ENCODE measurements at places on chromosomes 12 and 14.

DNA sequence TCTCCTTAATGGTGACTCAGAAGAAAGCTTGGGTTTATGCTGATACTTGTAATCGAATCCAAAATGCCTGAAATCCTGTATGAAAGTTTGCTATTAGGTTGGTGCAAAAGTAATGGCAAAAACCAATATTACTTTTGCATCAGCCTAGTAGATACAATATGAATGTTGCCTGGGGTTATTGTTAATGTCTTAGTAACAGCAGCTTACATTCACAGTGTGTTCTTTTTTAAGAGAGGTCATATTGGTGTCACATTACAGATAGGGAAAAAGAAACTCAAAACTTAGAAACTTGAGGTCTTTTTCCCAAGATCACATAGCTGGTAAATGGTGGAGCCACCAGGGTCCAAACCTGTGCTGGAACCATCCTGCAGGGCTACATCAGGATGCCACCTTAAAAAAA, 25.2 kb downstream of the SRGAP1 start:
- no peak for DNase-seq

DNA sequence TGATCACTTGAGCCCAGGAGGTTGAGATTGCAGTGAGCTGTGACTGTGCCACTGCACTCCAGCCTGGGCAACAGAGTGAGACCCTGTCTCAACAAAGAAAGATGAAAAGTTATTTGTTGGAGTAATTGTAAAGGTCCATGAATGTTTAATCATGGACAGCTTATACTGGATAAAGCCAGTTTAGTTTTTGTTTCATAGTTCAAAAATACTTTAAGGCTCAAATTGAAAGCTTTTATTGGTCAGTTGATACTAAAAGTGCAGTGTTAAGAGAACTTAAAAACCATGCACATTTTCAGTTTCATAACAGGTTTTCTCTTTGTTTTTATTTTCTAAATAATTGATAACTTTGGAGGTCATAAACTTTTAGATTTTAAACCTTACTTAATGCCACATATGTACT, 108.4 kb downstream of the MON2 start:
- DNase-seq: no peak

DNA sequence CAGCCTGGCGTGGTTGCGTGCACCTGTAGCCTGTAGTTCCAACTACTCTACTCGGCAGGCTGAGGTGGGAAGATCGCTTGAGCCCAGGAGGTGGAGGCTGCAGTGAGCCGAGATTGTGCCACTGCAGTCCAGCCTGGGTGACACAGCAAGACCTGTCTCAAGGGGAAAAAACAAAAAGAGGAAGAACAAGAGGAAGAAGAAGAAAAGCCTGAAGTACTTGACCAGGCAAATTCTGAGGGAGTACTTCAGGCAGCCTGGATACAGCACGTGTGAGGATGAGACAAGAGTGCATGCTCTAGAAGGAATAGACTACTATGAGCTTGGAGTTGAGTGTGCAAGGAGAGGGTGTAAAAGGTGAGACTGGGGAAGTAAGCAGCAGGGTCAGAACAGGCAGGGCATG, 1.8 kb downstream of the GDF3 start:
- no peak for DNase-seq

DNA sequence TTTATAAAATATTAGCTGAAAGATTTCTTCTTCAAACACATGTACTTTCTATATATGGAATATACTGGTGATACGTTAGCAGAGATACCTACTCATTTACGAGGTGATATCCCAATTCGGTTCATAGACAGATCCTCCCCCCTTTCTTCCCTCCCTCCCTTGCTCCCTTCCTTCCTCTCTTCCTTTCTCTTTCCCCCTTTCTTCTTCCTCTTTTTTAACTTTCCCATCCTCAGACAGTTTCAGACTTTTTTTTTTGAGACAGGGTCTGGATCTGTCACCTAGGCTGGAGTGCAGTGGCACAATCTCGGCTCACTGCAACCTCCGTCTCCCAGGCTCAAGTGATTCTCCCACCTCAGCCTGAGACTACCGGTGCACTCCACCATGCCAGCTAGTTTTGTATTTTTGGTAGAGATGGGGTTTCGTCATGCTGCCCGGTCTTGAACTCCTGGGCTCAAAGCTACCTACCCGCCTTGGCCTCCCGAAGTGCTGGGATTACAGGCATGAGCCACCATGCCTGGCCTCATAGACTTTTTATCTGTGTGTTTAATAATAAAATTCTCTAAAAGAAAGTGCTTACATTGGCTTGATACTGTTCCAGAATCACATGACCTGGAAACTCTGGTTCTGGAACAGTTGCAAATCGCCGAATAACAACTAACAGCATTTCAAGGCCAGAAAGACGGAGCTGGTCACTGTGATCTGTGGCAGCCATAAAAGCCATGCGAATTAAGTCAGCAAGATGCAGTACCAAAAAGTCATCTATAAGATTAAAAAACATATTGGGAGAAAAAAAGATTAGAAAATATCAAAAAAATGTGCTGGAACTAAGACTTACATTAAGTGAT, 99.2 kb downstream of the HEATR5A start:
- DNase-seq: no peak

GRCh38 chr12:15597125-15597830, 191.9 kb downstream of the EPS8 start:
- DNase-seq: no peak

DNA sequence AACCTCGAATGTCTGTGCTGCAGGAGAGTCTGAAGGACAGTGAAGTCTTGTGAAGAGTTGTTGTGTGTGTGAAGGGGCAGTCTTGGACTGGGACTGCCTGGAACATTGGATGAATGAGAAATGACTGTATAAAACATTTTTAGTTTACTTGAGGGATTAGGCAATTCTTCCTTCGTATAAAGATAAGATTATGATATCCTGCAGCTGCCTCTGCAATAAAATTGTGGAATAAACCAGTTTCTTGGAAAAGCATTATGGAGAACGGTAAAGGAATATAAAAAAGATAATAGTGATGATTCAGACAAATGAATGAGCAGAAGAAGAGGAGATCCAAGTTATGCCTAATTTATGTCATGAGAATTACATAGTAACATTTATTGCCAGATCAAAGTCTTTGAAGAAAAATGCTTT, 30.9 kb upstream of the LUM start:
- DNase-seq: no peak

- no peak for DNase-seq
These were observed 86.7 kb downstream of the LRP6 start for GRCh38 chr12:12180136-12180535.

GRCh38 chr12:25715102-25715501, 162.0 kb upstream of the LMNTD1 start:
- DNase-seq: no peak

DNA sequence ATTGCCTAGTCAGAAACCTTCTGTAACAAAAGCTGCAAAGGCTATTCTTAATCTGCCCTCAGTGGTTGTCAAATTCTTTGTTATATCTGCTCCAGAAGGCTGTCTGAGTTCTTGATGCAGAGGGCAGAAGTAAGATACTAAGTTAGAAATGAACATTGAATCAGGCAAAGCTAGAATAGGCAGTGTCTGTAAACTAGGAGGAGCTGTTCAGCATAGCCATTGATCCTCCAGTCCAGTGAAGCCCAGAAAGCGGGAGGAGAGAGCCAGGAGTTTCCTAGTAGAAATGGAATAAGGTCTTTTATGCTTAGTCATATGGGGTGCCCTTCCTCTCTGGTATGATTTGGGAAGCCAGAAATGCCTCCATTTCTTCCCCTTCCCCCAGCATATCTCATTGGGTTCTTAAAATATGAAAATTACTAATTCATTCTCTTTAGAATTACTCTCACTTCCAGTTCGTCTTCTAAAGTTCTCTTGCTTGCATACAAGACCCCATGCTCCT, 76.2 kb downstream of the APAF1 start:
- no peak for DNase-seq

- no peak for DNase-seq
These were observed 77.9 kb downstream of the ST8SIA1 start for GRCh38 chr12:22256605-22257004.
